T-helper 1 cell (primary cell): ENCODE measurements at places on chromosomes 4 and X.

DNA sequence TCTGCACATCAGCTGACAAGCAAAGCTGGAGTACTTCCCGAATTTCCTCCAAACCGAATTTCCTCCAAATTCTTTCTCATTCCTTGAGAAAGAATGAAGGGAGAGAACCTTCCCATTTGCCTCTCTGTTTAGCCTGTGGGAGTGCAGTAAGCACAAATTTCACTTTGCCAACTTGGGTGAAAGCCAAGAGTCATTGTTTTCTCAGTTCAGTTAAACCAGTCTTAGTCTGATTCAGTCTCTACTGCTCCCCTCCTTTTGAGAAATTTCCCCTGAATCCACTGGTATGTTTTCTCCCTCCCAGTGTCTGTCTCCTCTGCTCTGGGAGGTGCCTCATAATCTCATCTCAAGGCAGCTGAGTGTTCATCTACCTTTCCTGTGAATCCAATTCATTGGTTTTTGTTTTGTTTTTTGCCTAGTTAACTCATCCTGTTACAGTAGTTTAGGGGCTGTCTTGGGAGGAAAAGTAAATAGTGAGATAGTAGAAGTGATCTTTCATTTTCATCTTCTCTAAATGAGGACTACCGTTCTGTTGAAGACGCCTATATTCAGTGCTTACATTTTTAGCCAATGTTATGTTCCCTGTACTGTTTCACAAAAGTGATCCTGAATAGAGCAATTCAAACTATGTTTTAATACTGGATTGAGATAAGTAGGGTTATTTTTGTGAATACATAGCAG is 49.0 kb downstream of the SYTL5 start:
- no peak for DNase-seq

GRCh38 chr4:52824603-52825459 is 37.3 kb upstream of the RASL11B start:
- no peak for DNase-seq

DNA sequence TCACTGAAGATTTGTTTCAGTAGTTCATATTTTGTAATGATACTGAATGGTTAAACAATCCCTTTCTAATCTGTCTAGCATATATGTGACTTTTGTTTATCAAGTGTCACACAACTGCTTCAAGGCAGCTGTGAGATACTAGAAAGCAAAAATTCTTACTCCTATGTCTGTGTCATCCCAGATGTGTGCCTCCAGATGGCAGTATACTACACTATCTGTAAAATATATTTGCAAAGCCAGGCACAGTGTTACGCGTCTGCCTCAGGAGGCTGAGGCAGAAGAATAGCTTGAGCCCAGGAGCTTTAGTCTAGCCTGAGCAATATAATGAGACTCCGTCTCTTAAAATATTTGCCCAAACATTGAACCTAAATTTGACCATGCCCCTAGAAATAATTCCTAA is 4.0 kb downstream of the NUDT10 start:
- DNase-seq = no peak

DNA sequence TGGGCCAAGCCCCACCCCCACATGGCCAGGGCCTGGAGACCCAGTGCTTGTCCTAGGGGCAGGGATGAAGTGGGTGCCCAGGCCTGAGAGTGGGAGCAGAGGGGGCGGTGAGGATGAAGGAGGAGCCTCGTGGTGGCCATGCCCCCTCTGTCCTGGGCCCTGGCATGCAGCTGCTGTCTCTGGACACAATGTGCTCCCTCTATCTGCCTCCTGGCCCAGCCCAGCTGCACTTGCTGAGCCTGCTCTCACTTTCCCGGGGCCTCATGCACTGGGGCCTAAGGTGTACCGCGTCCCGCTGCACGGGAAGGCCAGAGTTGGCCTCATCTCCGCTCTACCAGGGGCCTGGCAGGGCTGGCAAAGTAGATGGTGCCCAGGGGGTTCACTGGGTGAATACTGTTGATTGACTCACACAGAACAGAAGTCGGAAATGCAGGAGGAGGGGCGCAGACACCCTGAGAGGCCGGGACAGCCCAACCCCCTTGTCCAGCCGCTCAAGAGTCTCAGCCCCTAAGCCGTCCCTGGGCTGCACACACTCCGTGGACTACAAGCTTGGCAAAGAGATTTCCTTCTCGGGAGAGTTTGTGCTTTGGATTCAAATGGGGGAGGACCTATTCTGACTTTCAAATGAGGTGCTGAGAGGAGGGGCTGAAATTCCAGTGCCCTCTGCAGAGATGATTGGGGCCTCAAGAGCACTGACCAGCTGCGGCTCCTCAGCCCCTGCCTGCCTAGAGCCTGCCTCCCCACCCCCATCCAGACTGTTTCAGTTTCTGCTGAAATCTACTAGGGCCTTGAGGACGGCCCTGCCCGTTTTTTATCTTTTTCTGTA is 112.4 kb downstream of the PSAPL1 start:
- no peak for DNase-seq

DNA sequence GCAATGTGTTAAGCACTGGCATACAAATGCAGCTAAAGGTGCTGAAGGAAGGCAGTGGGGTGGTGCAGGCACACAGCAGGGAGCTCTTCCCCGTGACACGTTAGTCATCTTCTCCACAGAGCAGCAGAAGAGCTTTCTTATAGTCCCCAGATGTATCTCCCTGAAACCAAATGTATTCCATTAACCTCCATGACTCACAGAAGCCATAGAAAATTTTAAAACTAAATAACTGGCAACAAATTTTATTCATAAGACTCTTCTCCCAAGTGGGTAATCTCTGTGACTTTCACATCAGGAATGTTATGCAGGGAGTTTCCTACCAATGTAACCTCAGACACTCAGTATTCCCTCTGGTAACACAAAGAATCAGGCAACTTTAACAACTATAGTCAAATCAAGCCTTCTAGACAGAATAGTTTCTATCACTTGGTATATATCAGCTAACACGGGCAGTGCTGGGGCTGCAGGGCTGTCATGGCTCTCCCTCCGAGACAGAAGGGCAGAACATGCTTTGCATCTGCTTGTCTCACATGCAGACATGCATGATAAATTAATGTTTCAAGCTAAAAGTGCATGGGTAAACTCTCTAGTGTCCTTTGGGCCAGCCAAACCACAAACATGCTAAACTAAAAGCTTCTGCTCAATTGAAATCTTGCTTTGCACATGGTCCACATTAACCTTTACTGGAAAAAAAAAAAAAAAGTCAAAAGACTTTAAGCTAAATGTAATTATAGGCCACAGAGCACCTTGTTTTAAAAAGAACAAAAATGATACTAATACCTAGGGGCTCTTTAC is 28.2 kb downstream of the ANXA5 start:
- DNase-seq = no peak

DNA sequence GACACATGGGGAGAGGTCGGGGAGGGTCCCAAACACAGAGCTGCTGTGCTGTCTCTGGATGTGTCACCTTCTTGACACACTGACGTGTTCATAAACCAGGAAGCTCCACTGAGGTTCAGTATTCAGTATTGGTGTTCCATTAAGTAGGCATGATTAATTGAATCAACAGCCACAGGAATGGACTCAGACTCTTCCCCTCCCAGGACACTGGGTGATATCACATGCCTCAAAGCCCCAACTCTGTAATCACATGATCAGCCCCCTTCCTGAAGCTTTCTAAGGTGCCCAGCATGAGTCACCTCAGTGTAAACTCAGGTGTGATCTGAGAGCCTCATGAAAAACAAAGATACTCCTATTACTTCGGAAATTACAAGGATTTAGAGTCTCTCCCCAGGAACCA is 21.1 kb upstream of the HNRNPD start:
- no peak for DNase-seq

DNA sequence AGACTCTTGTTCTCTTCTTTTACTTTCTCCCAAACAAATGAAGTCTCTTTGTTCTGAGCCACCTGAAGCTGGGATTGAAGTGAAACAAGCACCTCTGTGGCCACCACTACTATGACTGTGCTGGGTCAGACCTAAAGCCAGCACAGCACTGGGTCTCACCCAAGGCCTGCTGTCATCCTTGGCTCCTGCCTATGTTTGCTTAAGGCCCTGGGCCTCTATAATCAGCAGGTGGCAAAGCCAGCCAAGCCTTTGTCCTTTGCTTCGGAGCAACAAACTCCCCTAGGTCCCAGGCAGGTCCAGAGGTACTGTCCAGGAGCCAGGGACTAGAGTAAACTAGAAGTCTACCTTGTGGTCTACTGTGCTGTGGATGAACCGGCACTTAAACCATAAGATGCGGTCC is 220.6 kb upstream of the ARSJ start:
- DNase-seq = no peak

GRCh38 chr4:89109841-89110540 is 1.3 kb upstream of the TIGD2 start:
- no peak for DNase-seq

DNA sequence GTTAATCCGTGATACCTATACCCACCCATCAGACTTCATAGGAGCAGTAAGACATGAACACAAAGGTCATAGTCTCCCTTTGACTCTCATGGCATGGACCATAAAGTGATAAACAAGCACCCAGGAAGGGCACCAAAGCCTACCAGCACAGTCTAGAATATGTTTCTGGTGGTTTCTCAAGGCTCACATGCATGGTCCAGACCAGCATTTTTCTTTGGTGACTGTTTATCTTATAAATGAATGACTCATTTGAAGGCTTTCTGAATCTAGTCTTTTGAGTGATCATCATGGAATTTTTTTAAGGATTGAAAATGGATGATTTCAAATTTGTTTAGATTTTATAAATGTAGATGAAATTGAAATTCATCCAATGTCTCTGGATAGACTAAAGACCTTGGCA is 32.0 kb upstream of the AMELX start:
- no peak for DNase-seq

DNA sequence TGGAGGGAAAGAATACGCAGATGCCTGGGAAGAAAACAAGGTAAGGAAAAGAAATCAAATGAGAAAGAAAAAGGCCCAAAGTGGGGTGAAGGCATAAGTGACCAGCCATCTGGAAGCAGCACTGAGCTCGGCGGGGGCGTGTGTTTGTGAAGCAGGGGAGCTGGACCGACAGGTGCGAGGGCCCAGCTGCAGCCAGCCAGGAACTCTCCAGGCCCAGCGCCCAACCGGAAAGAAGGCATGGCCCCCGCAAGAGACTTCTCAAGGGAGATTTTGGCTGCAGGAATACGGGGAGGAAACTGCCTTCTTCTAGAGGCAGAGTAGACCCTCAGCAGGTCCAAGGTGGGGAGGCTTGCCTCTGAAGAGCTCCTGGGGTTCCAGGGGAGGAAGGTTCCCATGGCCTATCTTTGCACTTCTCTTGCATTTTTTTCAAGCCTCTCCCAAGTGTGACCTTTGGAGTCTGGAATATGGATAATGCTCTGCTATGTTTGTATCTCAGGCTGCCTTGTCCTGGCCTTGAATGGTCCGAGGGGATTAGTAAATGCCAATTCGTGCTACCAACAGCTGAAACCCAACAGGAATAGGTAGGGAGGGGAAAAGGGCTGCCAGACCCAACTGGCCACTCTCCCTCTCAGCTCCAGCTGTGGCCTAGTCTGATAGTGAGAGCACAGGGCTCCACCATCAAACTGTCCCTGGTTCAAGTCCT is 10.8 kb upstream of the CITED1 start:
- DNase-seq = no peak

DNA sequence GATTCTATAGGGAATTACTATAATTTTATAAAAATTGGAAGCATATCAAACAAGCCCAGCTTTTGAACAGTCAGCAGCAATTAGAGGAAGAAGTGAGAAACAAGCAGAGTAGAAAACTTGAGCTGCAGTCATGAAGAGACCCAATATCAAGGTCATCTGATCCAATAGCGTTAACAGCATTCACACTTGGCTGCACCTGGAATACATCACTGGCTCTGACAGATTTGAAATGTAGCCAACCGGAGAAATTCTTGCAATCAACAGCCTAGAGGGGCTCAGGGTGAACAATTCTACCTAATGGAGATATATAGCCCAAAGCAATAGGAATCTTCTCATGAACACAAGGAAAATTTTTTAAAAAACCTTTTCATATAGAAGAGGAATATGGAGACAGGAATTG is 13.6 kb downstream of the DDX53 start:
- DNase-seq = no peak

DNA sequence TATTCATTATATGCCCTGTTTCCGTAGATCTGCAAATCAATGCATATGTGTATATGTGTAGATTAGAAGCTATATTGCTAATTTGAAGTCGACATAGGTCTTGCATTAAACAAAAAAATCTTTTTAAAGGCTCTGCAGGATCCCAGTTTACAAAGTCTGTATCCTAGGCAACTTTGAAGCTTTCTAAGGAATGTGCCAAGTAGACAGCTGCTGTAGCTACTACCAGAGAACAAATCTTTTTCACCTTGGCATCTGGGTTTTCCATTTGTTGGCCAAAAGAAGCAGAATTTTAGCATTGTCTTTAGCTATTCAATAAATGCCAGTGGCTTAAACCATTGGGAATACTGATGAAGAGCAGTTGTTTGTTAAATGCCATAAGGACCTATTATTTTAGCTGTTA is 88.0 kb downstream of the NAA11 start:
- no peak for DNase-seq

GRCh38 chr4:14130551-14130950 is 503.0 kb upstream of the BOD1L1 start:
- DNase-seq = no peak

DNA sequence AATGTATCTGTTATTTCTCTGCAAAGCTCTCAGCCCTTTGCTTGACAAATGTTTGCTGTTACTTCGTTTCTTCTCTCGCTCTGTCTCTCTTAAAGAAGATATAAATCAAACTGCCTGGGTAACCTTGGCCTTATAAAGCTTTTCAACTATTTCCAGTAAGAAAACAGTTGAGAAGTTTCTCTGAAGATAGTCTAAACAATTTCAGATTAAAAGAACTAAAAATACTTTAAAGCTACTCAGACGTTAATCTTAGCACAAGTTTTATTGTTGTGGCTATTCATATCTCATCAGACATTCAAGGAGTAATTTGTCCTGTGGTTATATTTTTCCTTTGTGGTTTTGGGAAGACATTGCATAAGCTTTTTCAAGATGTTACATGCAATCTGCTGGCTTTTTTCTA is 22.6 kb downstream of the HOPX start:
- no peak for DNase-seq

DNA sequence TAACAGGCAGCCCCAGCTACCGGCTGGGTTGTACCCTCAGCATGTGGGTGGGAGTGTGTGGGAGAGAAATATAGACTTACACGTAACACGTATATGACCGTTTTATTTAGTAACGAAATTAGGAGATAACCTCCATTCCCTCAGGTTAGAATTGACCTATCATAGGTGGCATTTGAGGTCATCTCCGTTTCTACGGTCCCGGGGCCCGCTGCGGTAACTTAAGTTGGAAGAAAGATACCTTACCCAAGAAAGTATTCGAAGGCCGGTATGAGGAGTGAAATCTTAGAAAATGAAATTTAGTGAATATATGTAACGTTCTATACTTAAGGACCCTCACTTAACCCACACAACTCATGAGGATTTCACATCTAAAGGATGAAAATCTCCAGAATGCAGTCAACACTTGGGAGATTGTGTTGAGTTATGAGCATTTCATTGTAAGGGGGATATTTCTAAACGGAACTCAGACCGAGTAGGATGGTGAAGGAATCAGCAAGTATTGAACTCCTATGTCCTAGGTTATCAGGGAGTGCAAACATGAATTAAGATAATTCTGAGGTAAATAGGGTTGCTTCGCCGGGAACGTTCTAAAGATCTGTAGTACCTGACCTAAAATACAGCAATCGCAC is 891 bp downstream of the CISD2 start:
- no peak for DNase-seq

- DNase-seq = no peak
These were observed 85.4 kb downstream of the FAM13A start for GRCh38 chr4:88971536-88971935.

- no peak for DNase-seq
These were observed 73.2 kb downstream of the SMARCA1 start for GRCh38 chrX:129450123-129450522.

GRCh38 chr4:55032788-55033187 is 92.6 kb downstream of the KDR start:
- DNase-seq = no peak

GRCh38 chr4:2061186-2062131 is 2.3 kb downstream of the NAT8L start:
- no peak for DNase-seq
